ENCODE measurements at places on chromosomes 3 and 15.

GRCh38 chr15:57472861-57473260, 96.6 kb downstream of the CGNL1 start:
- no peak for DNase-seq

GRCh38 chr15:80531796-80532195, 127.6 kb downstream of the ARNT2 start:
- DNase-seq, result no peak

DNA sequence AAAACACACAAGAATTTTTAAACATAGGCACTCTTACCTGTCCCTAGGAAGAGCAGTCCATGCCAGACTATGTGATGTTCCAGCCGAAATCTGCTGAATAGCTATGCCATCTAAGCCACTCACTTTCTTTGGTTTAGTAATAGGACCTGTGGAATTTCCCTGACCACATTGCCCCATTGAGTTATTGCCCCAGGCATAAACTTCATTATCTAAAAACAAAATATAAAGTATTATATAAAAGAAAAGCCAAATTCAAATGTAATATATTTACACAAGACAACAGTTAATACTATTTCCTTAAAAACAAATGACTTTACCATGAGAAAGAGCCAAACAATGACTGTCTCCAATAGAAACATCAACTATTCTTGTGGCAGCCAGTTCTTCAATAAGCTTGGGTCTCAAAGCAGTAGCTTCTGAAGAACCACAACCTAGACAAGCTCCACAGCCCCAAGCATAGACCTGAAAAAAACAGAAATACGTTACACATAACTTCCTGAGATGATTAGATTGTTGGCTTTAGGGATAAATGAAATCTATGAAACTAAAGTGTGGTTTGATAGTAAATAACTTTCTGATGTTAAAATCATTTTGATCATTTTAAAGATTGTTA, 84.3 kb downstream of the HERC1 start:
- no peak for DNase-seq

- DNase-seq, result no peak
Measured at GRCh38 chr3:176055836-176056235, 1141.4 kb downstream of the TBL1XR1 start.

GRCh38 chr15:25768271-25768670, 94.9 kb downstream of the ATP10A start:
- no peak for DNase-seq

DNA sequence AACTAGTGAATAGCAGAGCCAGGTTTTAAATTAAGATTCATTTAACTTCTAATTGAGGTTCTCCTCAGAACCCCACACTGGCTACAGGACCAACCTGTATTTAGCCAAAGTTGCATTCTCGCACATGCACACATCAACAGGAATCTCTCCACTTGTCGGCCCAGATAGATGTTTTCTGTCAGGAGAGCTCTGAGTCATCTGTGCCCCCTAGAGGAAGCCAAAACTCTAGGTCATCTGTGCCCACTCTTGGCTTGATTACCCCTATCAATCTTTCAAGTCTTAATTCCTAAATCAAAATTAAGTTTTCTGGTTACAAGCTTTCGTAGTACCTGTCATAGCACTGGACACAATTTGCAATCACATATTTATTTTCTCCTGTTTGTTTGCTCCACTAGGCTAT, 104.9 kb upstream of the EOMES start:
- DNase-seq, result no peak

GRCh38 chr15:40823572-40824343, 4.8 kb downstream of the PPP1R14D start:
- DNase-seq, result no peak

DNA sequence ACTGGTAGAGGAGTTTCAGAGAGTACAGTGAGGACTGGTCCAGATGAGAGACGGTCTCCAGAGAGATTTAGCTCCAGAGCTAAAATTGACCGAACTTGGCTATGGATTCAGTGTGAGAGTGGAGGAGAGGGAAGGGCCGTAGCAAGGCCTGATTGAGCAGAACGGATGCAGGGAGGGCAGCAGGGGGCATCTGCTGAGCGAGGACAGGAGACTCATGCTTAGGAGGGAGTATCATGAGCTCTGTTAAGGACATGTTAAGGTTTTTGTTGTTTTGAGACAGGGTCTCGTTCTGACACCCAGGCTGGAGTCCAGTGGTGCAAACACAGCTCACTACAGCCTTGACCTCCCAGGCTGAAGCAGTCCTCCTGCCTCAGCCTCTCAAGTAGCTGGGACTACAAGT, 7.7 kb upstream of the LMAN1L start:
- no peak for DNase-seq

GRCh38 chr3:10017636-10018292, 8.5 kb upstream of the FANCD2 start:
- no peak for DNase-seq

- DNase-seq, result no peak
Measured at GRCh38 chr15:62969442-62970089, 73.0 kb upstream of the TPM1 start.

- DNase-seq, result no peak
Measured at GRCh38 chr15:69219690-69220089, 59.3 kb downstream of the GLCE start.

DNA sequence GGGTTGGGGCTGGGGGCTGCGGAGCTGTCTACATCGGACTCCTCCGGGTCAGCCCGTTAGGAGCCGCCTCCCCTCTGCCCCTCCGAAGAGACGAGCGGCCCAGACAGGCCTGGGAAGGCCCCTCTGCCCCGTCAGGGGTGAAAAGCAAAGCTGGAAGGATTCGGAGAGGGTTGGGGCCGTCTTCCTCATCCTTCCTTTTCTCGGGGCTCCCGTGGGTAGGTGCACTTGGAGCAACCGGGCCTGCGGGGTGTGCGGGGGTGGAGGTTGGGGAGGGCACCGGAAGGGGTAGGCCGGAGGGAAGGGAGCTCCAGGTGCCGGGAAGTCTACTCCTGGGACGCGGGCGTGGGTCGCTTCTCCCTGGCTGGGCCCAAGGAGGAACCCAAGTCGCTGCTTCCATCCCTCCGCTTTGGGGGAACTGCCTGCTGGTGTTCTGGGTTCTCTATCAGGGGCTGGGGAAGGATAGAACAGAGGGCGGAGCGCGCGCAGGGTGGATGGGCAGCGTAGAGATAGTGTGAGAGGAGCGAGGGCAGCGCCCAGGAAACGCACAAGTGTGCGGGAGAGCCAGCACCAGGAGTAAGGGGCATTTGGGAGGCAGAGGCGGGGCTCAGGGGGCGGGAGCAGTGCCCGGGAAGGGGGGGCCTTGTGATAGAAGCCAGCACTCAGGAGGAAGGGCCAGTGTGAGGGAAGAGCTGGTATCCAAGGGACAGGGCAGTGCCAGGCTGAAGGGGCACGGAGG, 590 bp downstream of the POLR2H start:
- peak; percentile 77 for DNase-seq

DNA sequence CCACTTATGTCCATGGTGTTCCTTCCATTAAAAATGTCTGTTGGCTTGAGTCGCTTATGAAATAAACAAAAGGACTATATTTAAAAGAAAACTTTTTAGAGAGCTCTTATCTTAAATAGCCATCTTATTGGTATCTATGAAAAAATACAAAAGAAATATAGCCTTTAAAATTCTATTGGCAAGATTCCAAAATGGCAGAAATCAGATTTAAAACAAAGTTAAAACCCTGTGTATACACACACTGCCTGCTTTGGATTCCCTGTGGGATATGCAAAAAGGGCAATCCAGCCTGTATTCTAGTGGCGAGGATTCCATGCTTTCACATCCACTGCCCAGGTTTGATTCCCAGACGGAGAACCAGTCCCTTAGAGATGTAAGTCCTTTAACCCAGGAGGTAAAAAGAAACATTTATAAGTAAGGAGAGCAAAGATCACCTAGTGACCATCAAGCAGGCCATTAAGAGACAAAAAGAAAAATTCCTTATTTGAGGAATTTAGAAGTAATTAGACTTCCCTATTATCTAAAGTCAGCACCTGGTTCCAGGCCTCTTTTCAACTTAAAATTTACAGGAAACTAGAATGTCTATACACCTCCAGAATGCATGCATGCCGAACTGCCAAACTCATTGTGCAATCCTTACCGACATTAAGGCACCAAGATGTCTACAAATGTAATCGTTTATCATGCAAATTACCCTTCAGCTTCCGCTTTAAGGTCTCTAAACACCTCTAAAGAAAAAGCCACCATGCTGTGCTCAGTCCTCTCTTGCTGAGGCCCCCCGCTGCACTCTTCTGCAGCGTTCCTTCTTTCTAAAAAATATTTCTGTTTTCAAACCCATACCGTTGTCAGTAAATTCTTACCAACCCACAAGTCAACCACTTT, 69.6 kb upstream of the STRIT1 start:
- DNase-seq, result no peak

DNA sequence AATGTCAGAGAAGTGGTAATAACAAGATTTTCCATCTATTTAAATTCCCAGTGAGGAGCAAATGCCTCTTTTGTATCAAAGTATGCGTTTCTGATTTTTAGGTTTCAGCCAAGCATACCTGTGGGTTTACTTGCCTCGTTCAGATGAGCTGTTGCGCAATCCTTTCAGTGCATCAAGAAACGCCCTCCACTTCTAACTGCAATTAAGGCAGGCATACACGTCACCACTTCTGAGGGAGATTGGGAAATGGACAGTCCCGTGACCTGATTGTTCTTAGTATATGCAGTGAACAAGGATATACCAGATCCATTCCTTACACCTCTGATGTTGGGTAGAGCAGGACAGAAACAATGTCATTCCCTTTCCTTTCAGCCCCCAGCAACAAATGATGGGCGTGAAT, 219.0 kb downstream of the ITPR1 start:
- no peak for DNase-seq

DNA sequence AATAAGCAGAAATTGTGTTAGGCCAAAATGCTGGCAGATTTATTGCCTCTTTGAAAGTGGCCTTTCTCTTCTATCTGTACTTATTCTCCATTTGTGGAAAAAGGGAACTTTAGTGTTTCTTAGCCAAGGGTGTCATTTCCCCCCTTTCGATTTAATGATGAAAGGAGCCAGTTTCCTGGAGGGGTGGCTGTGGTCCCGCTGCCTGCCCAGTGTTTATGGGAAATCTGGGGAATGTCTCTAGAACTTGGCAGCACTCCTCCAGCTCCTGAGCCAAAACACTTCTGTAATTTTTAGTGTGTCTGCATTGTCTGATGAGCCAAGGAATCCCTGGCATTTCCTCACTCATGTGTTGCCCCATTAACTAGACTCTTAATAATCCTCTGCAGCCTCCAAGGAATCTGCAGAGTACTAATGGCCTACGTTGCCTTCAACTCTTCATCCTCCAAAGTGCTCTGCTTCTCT, 448.8 kb downstream of the GRM7 start:
- peak; percentile 97 for DNase-seq

DNA sequence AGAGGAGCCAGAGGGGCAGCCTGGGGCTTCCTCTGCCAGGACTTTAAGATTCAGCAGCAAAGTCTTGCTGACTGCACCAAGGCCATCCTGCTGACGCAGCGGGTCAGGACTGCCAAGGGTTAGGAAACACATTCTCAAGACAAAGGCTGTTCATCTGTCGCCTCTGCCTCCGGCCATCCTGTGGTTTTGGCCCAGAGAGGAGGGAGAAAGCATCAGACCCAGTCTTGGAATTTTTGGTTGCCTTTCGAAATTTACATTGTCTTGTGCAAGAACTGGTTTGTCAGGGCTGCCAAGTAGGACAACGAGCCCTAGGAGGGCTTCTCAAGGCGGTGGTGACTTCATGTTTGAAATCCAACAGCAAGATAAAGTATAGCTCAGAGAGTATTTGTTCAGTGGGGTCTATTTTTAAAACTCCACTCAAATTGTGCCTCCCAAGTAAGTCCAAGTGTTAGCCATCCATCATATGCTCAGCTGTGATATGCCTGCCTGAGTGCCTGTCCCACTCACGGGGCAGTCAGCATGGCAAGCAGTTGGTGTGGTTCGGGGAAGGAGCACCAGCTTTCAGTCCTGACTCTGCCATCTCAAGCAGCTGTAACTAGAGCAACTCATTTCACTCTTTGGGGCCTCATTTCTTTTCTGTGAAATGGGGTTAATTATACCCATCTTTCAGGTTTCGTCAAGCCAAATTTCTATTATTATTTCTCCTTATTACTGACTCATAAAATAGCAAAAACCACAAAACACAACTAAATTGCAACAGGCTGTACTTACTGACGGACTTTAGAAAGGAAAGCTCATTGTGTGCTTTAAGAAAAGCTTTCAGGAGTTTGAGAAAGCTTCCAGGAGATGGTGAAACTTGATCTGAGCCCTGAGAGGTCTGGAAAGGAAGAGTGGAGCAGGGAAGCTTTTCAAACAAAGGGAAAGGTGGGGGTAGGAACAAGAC, 42.4 kb upstream of the RHO start:
- peak; percentile 71 for DNase-seq

DNA sequence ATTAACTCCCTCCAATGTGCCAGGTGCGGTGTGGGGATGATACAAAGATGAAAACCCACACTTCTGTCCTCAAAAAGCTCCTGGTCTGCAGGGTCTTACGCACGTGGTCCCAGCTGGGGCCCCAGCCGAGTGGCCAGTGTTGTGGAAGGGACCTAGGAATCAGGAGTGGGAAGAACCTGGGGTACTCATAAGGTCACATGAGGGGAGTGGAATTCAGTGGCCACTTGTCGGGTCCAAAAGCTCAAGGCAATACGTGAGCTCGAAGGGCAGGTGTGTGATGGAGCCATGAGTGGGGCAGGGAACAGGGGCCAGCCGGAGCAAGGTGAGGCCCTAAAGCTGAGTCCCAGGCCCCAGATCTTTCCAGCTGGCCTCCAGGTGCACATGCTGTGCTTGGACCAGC, 260.0 kb upstream of the LYSMD4 start:
- DNase-seq, result no peak

DNA sequence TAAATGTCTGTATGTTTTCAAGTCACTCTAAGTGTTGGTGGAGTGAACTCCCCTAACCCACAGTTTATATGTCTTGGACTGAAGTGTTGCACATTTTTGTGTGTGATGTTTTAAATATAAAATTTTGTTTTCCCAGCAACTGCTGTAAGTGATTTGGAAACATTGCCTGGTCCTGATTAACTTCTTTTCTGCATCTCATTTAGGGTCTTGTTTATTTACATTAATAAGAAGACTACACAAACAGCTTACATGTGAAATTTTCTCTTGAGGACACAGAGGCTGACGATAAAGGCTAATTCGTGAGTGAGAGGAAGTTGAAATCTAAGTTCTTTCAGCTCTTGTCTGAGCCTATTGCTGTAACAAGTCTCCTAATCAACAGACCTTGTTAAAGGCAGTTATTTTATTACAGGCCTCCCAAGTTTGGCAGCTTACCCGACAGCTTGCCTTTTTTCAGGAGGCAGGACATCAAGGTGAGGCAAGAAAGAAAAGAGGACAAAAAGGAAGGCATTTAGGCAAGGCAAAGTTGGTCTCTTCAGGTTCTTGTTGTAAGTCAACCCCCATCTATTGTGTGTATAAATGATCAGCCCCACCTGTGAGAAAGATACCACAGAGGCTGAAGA, 177.7 kb upstream of the NR2E3 start:
- peak; percentile 73 for DNase-seq

- no peak for DNase-seq
Measured at GRCh38 chr15:64763021-64763420, 12.4 kb downstream of the RBPMS2 start.

- no peak for DNase-seq
Measured at GRCh38 chr3:88084097-88084501, 25.0 kb downstream of the ZNF654 start.

- DNase-seq, result peak; percentile 59
Measured at GRCh38 chr15:92097474-92098178, 244.1 kb downstream of the SLCO3A1 start.

All from lung (tissue), 17 donors.